PC-3 (cell line): ENCODE measurements at places on chromosomes 16 and 17. TPM values are rescaled to one million over a fixed set of nuclear protein-coding genes. Genes with fewer than 3 reads are reported as not detected.

DNA sequence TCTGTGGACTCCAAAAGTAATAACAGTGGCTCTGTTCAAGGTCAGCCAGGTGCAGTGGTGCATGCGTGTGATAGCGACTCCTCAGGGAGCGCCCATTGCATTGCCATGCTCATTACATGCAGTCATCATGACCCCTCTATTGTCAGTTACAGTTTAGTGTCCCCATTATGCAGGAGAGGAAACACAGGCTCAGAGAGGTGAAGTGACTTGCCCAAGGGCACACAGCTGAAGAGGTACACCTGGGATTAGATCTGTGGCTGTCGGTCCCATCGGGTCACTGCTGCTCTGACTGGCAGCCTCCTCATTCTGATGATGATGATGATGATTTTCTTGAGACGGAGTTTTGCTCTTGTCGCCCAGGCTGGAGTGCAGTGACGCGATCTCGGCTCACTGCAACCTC, 7.6 kb downstream of the LAT start:
- no peak for DNase-seq

GRCh38 chr17:70654706-70655105, 485.4 kb downstream of the KCNJ2 start:
- no peak for DNase-seq

DNA sequence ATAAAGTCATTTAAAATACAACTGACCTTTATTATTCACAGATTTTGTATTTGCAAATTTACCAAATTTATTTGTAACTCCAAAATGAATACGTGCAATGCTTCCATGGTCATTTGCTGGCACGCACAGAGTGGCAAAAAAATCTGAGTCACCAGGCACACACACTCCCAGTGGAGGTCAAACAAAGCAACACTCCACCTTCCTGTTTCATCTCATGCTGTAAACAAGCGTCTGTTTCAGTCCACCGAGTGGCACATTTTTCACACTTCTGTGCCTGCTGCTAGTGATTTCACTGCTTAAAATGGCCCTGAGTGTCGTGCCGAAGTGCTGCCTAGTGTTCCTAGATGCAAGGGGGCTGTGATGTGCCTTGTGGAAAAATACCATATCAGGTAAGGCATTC, 17.8 kb upstream of the ITGAE start:
- peak; percentile 30 for DNase-seq

The MYCBPAP gene
- 0.29 and 1.9 TPM in 2 replicates for total RNA-seq

- DNase-seq, result no peak
These were observed 70.0 kb downstream of the ADCY9 start for GRCh38 chr16:4046221-4046620.

The CMTM2 gene
- not detected in 2 replicates for total RNA-seq

The HOXB1 gene
- not detected in 2 replicates for total RNA-seq

DNA sequence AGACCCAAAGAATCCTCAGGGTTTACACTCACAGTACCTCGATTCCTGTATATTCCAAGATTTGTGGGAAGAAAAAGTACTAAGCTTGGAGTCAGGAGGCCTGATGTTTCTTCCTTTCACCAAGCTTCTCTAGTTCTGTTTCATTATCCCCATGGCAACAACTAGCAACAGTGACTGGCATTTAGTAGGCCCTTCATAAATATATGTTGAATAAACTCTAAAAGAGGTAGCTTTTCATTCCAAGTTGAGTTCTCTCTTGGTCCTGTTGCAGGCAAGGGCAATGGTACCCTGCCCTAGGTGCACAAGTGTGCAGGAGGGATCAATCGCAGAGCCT, 527 bp upstream of the UBE2Z start:
- DNase-seq, result peak; percentile 47

The CMTM1 gene
- 0.92 and 1.4 TPM in 2 replicates for total RNA-seq

The PRRT2 gene
- 0.35 and 0.40 TPM in 2 replicates for total RNA-seq

GRCh38 chr17:1074886-1075605, 78.1 kb downstream of the TIMM22 start:
- DNase-seq, result no peak

The HOXB4 gene
- total RNA-seq, result 0.22 and 0.58 TPM in 2 replicates

GRCh38 chr16:13344001-13344400, 442.6 kb downstream of the SHISA9 start:
- DNase-seq, result no peak

- peak; percentile 83 for DNase-seq
These were observed 137.5 kb downstream of the CCDC182 start for GRCh38 chr17:57607553-57608120.

The CCL8 gene
- total RNA-seq, result not detected in 2 replicates

- DNase-seq, result peak; percentile 55
These were observed 79.8 kb upstream of the TBC1D3K start for GRCh38 chr17:37844158-37844976.

DNA sequence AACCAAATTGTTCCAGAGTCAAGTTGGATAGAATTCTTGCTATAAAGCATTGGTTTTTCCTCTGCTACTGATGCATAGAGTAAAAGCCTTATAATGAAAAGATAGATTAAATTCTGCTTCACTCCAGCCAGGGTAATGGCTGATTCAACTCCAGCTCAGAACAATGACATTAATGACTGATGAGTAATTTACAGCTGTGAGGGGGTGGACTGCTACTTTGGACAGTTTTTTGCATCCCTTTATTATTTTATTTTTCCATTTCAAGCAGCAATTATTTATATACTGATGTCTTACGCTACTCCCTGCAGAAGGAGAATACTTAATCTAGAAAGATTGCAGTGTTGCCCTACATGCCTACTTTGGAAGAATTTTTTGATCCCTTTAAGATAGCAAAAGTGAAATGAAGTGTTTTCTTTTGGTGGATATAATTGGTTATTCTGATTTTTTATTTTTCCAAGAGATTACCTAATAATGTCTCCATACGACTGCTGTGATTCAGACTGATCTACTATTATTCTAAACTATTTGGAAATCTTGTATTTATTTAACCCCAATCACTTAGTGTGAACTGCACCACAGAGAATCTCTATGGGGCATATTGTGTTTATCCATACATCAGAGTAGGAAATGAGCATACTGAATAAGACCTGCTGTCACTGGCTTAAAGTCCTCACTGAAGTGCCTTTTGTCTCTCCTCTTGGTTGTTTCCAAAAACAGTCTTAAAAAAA, 149.5 kb downstream of the TRIM37 start:
- peak; percentile 29 for DNase-seq

- no peak for DNase-seq
These were observed 4.9 kb downstream of the DRC7 start for GRCh38 chr16:57699481-57699880.

- no peak for DNase-seq
These were observed 39.0 kb downstream of the ARL4D start for GRCh38 chr17:43437756-43438155.

- DNase-seq, result no peak
These were observed 7.9 kb upstream of the ALDH3A1 start for GRCh38 chr17:19755821-19756510.

DNA sequence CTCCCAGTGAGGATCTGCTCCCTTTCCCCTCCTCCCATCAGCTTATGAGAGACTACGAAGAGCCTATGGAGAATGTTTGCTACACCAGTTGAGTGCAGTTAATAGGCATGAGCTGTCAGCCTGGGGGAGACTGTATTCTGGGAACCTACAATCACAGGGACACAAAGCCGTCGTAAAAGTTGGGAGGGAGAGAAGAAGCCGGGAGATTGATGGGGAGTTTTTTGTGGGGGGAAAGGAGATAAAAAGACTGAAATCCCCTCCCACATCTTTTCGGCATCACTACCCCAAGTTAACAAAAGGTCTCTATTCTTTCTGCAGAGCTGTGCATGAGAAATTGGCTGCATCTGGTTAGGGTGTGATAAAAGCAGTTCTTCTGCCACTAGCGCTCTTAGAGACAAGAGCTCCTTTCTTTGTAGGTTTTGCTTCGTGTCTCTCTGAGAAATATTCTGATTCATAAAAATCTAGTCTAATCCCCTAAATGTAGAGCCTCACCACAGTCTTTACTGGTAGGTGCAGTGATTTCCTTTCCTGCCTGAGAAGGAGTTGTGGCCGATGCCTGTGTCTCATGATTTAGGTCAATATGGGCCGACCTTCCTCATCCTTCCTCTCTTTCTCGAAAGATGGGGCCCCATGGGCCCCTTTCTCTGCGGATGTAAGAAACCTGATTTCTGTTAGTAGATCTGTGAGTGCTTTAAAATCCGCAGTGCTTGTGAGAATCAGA, 77.4 kb downstream of the BPTF start:
- DNase-seq, result no peak

GRCh38 chr17:76276461-76277299, 11.5 kb downstream of the UBALD2 start:
- peak; percentile 88 for DNase-seq

- DNase-seq, result no peak
These were observed 487.5 kb upstream of the SALL1 start for GRCh38 chr16:51638339-51639135.

The GPRC5B gene
- 5.5 and 12.4 TPM in 2 replicates for total RNA-seq

The ASB16 gene
- 0.35 and 0.51 TPM in 2 replicates for total RNA-seq

The CORO1A gene
- total RNA-seq, result 8.4 and 10.3 TPM in 2 replicates

DNA sequence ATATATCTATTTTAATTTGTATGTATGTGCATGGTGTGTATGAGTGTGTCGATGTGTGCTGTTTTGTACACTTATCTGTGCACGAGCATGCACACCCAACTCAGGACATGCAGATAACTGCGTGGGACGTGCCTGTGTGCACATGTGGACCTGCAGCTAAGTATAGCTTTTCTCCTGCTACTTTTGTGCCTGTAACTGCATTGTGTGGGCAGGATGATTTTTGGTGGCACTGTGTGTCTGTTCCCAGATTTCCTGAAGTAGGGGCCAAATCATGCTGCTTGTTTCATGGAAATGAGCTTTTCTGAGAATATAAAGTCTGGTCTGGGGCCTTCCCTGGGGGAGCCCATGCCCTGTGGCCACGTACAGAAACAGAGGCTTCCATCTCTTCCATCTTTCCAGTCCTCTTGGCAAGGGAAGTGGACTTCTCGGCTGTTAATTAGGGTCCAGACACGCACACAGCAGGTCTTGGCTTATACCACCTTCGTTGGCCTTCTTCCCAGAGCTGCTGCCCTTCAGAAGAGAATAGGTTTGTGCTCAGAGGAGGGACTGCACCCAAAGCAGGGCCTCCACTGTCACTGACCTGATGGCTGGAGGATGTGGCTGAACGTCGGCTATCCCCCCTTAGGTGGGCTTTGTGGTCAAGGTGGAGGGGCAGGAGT, 30.2 kb downstream of the SPNS3 start:
- DNase-seq, result no peak

The MPV17L gene
- total RNA-seq, result 4.5 and 6.0 TPM in 2 replicates

DNA sequence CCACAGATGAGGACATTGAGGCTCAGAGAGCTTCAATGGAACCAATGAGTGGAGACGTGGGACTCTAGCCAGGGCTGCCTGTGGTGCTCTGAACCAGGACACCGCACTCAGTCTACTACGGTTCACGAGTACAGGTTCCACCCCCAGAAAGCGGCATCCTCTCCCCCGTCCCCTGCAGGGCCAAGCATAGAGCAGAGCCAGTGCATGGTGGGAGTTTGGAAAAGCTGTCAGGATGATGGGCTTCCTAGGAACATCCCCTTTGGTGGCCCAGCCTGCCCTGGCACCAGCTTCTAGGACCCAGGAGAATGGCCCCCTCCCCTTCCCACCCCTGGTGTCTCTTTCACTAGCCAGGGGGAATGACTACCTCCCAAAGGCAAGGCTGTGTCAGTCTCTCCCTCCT, 8.4 kb downstream of the ZNF319 start:
- no peak for DNase-seq

The ABAT gene
- total RNA-seq, result 0.17 and 0.95 TPM in 2 replicates

GRCh38 chr17:58334256-58334655, 5.7 kb upstream of the TSPOAP1 start:
- no peak for DNase-seq

DNA sequence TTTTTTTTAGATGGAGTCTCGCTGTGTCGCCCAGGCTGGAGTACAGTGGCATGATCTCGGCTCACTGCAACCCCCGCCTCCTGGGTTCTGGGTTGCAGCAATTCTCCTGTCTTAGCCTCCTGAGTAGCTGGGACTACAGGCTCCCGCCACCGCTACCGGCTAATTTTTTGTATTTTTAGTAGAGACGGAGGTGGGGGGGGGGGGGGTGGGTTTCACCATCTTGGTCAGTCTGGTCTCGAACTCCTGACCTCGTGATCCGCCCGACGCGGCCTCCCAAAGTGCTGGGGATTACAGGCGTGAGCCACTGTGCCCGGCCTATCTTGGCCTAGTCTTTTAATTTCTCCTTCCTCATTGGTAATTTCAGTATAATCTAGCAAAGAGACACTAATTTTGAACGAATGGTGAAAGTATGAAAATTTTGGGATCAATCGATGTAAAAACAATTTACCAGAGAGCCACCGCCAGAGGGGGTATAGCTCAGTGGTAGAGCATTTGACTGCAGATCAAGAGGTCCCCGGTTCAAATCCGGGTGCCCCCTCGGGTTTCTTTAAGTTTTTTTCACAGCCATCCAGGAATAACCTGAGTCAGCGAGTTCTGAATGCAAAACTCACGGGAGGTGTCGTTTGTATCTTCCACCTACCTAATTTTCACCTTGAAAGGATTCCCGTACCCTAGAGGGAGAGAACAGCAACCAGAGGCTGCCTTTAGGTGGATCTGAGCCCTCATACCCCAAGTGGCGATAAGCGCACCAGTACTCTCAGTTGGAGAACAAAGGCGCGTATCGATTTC, 2.5 kb upstream of the LASP1 start:
- DNase-seq, result peak; percentile 64

- no peak for DNase-seq
These were observed 15.7 kb downstream of the GJD3 start for GRCh38 chr17:40348562-40349476.

The P2RX5 gene
- 13.0 and 19.3 TPM in 2 replicates for total RNA-seq

The ZNF469 gene
- 3.1 and 5.8 TPM in 2 replicates for total RNA-seq

DNA sequence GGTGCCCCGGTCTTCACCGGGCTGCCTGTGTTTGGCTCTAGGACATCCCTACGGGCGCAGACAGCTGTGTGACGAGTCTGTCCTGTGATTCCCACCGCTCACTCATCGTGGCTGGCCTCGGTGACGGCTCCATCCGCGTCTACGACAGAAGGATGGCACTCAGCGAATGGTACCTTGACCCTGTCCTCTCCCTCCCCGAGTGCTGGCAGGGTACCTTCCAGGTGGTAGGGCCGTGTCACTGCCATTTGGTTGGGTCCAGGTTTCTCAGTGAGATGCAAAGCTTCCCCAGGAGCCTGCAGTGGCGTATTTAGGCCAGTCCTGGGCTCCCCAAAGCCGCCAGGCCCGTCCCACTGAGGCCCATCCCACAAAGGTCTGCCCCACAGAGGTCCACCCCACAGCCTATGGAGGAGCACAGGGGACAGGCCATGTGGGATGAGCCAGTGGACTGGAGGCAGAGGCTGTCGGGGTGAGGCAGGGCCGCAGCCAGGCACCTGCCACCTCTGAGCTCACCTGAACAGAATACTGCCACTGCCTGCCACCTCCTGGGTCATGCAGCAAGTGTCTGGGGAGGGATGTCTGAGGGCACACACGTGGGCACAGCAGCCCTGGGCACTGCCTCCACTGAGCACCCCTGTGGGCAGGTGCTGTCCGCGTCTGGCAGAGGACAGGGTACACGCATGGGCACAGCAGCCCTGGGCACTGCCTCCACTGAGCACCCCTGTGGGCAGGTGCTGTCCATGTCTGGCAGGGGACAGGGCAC, 31.4 kb upstream of the CHMP6 start:
- no peak for DNase-seq

The SLC52A1 gene
- total RNA-seq, result not detected in 2 replicates

The EFCAB3 gene
- not detected in 2 replicates for total RNA-seq

The SLC16A13 gene
- 0.62 and 1.7 TPM in 2 replicates for total RNA-seq

GRCh38 chr17:66562119-66562518, 259.7 kb downstream of the PRKCA start:
- no peak for DNase-seq

- DNase-seq, result no peak
These were observed 157.7 kb upstream of the TNRC6C start for GRCh38 chr17:77800816-77801215.

GRCh38 chr17:28071891-28072606, 29.6 kb downstream of the NLK start:
- DNase-seq, result no peak

The ABCC12 gene
- not detected in 2 replicates for total RNA-seq

The SAP30BP gene
- total RNA-seq, result 97.8 and 115 TPM in 2 replicates

- no peak for DNase-seq
These were observed 39.5 kb downstream of the UTP18 start for GRCh38 chr17:51299859-51300258.
